ENCODE measurements at places on chromosomes 4 and X.

GRCh38 chrX:17590892-17591740, 146.2 kb upstream of the SCML1 start:
- DNase-seq: peak; percentile 57

- no peak for DNase-seq
Measured at GRCh38 chr4:2962614-2963174, 512 bp downstream of the NOP14 start.

DNA sequence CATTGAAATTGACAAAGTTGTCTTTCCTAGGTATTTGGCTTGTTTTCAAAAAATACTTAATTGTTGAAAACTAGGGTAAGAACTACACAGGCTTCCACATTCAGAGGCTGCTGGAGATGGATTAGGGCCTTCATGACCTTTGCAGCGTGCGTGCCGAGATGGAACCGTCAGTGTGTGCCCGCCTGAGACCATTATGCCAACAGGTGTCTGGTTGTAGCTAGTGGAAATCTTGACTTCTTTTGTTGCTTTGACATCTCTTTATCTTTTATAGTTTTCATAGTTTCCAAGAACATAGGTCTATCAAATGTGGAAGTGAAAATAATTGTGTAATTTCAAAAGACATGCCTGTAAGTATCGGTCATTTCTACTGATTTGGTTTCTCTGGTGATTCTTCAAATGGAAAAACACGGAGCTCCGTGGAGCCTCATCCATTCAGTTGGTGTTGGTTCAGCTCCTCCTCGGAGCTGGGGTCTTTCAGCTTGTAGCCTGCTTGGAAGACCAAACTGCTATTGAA, 38.9 kb upstream of the CLCN4 start:
- no peak for DNase-seq

- DNase-seq: no peak
Measured at GRCh38 chr4:163702736-163703135, 208.2 kb downstream of the TMA16 start.

DNA sequence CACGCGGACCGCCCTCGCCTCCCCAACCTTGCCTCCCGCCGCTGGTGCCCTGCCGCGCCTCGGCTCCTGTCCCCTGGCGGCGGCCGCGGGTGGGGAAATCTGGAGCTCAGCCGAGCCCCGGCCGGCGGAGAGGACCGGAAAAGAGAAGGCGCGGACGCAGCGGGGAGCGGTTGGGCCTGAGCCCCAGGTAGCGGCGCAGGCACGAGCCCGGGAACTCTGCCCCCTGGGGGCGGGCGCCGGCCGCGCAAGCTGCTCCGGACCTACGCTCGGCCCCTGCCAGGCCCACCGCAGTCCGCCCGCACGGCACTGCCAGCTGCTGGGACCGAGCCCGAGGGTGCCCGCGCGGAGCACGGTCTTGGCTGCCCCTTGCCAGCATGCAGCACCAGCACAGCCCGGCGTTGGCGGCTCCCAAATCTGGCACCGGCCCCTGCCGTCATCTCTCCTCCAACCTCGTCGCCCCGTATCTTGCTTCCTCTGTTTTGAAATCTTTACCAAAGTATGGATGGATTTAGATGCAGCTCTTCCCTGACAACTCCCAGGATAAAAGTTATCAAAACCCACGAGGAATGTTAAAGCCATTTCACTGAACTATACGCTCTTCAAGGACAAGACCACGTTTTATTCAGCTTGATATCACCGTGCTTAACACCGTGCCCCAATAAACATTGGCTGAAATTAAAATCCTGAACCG, at the start of gene PRSS12:
Gene PRSS12 (minus strand): TSS at position 161 of the 691 bp plus-strand sequence. CDS start 283 bp downstream, outside the sequence.
- peak; percentile 40 for DNase-seq

GRCh38 chr4:5710961-5711478, at the start of gene EVC:
Gene EVC (plus strand): TSS chr4:5711201. CDS start chr4:5711381, 180 bp downstream.
- DNase-seq: peak; percentile 31

DNA sequence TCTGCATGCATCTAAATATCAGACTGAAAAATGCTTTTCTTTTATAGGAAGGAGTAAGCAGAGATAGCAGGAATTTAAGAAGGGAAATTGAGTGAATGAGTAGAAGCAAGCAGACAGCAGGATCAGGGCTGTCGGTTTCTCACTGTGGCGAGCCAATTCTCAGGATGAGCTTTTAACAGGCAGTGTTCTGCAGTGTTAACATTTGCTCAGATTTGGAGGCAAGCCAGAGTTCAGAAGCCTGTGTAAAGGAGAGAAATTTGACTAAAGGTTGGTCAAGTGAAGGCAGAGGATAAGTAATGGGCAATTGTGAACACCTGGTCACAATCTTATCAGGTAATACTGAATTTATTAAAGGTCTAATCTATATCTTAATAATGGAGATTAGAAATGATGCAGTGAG, 133.3 kb upstream of the MAGEB16 start:
- DNase-seq: peak; percentile 4

- DNase-seq: no peak
Measured at GRCh38 chr4:66837279-66837922, 707.9 kb downstream of the CENPC start.

- no peak for DNase-seq
Measured at GRCh38 chr4:155954939-155955338, 1.3 kb upstream of the CTSO start.

DNA sequence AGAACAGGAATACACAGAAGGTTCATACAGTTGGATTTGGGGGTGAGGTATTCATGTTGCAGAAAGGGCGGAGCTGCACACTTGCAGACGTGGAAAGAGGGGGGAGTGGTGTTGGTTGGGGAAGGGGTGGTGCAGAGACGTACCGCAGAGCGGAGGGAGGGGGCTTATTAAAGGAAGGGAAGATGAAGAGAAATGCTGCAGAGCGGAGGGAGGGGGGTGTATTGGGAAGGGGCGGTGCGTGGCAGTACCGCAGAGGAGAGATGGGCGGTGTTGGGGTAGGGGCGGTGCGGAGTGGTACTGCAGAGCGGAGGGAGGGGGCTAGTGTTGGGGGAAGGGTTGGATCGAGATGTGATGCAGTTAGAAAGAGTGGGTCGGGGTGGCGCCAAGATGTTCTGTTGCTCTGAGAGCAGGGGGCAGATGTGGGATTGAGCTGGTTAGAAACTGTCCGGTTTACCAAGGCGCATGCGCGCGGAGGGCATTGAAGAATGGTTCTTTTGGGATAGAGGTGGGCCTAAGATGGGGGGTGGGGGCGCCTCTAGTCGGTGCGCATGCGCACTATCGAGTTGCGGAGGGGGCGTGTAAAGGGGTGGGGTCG, 900 bp downstream of the TRO start:
- peak; percentile 40 for DNase-seq

GRCh38 chrX:17377795-17378194, 2.8 kb downstream of the NHS start:
- no peak for DNase-seq

- DNase-seq: no peak
Measured at GRCh38 chrX:41258871-41259270, 75.1 kb upstream of the DDX3X start.

DNA sequence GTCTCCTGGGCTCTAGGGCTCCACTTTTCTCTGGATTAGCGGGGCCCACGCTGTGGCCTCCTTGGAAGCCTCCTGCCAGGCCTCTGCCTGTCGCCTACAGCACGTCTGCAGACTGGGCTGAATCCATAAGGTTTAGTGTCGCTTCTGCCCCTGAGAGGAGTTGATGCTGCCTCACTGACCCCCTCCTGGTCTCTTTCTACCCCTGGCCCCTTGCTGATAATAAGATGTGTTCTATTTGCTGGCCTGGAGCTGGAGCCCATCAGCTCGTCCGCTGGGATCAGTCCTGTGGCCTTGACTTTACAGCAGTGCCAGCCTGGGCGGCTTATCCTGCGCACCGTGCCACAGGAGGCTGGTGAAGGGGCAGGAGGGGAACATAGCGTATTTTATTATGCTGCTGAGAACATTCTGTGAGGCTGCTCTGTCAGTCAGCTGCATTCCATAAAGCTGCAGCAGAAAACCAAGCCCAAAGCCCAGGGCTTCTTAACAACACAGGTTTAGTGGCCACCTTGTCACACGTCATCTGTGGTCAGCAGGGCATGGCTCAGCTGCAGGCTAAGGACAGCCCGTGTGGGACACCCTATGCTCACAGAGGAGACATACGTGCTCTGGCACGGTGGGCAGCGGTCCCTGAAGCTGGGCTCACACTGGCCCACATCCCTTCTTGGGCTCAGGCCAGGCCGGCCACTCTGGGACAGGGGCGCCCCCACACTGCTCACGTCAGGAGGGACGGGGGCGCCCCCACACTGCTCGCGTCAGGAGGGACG, 29.3 kb upstream of the HGFAC start:
- no peak for DNase-seq

DNA sequence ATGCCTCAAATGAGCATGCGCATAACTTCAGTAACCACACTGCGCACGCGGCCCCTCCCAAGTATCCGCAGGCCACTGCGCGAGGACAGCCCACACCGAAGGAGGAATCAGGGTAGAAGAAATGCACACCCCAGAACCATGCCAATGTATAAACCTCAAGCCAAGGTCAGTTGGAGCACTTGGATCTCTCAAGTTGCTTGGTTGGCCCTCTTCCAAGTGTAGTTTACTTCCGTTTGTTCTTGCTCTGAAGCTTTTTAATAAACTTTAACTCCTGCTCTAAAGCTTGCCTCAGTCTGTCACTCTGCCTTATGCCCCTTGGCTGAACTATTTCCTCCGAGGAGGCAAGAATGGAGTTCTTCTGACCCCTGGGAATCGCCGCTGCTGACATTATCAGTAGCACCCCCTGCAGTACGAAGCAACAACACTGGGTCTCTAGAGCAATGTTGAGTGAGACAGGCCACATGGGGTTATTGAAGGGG, 22.0 kb upstream of the SPINK2 start:
- no peak for DNase-seq

DNA sequence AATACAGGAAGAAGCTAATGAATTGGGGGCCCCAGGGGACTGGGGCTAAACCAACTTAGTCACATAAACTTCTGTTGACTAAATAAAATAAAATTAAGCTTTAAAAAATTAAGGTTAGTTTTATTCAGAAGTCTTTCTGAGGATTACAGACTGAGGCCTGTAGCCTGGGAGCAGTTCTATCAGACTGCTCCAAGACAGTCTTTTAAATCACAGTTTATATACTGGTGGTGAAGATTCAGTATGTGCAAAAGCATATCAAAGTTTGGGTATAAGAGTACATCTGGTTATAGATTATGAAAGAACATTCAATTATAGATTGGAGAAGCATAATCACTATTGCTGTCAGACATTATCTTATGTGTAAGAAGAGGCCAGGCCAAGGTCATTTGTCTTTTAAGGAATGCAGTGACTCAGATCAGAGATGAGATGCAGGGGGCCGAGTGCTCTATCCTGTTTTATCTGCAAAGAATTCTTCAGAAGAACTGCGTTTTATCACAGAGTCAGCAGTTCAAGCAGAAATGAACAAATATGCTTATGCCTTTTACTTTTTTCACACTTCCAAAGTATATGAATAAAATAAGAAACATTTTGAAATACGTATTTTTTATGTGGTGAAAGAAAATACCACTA, 109.4 kb downstream of the PDHA2 start:
- no peak for DNase-seq

- no peak for DNase-seq
Measured at GRCh38 chrX:19515615-19516105, 352 bp upstream of the MAP3K15 start.

DNA sequence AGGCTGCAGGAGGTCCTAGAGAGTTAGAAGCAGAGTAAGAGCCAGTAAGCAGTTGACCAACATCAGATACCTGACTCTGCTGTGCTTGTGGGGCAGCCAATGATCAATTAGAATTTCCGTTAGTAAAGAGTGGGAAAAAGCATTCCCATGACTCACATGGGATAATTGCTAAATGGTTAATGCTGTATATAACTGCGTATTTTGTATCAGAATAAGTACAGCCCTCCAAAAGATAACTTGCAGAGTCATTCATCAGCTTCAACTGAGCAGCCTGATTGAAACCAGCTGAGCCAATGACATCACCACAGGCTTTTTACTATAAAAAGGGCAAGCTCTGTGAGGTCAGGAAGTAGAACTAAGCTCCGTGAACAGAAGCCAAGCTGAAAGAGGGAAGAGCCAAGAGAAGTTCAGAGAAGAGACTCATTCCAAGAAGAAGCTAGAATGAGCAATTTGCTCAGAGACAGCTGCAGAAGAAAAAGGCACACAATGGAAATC, 67.9 kb downstream of the PPP3CA start:
- DNase-seq: no peak

DNA sequence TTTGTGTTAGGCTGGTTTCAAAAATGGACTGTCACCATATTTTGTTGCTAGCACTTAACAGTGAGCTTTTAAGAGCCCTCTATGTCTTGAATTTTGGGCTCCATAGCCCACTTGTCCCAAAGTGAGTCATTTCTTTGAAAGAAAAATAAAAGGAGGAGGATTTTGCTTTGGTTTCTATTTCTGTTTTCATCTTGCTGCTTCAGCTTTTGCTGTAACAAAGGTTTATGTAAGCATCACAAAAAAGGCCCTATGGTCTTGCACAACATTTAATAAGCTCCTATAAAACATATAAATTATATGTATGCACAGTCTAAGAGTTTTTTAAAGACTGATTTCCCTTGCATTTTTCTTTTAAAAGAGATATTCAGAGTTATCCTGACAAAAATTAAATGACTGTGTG, 105.2 kb downstream of the PHOX2B start:
- DNase-seq: no peak

- no peak for DNase-seq
Measured at GRCh38 chr4:73487233-73487632, 5.7 kb downstream of the AFM start.
